T-cell (primary cell): ENCODE measurements at places on chromosomes 3 and 15.
A peak's percentile ranks its signal among the peaks of the same experiment; 100 is the strongest.

DNA sequence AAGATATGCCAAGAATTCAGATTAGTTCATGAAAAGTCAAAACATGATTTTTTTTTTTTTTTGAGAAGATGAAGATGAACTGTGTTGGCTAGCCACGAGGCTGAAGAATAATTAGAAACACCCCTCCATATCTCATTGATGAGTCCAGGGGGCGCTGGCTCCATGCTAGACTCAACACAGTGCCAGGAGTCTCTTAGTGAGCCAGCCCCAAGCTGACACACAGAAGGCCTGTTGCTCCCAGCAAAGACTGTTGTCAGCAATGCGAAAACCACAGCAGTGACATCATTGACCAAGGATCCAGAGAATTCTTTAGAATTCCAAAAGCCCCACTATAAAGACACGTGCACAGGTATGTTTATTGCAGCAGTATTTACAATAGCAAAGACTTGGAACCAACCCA lies 185.2 kb downstream of the ANXA2 start:
- DNase-seq, result no peak

DNA sequence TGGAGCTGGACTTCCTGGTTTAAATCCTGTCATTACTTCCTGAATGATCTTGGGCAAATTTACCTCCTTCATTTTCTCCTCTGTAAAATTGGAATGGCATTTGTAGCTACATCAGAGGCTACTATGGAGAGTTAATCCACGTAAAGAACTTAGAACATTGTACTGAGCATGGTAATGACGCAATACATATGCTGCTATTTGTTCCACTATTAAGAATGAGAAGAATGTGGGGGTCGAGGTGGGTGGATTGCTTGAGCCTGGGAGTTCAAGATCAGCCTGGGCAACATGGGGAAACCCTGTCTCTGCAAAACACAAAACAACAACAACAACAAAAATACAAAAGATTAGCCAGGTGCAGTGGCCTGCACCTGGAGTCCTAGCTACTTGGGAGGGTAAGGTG lies 250.6 kb downstream of the RYR3 start:
- no peak for DNase-seq

DNA sequence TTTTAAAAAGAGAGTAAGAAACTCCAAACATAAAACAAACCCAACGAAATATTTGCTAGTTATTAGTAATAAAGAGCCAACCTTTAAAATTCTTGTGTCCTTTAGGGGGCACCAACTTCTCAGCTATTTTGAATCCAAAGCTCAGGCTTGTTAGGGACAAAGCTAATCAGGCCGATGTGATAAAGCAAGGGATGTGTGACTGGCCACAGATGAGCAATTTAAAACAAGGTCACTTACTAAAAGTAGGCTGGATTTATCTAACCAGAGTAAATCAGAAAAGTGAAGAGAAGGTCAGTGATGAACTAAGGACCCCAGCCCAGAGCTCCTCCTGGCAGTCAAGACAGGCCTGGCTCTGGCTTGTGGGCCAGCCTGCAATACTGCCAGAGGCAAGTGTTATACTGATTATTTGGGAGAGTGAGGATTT lies 108.5 kb downstream of the CYP19A1 start:
- DNase-seq, result no peak

DNA sequence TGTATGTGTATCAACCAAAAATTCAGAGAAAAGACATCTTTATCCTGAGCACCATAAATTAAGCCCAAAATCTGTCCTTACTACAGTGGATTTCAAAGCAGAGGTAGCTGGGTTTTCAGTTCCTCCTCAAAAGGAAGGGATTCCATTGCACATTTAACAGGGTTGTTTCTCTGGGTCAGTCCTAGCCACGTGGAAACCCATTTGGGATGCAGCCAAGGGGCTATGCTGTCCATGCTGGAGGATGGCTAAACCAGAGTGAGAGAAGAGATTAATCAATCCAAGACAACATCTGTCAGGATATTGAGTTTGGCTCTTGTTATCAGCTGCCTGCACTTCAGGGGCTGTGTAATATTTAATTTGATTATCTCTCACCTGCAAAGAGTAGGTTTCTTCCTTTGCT lies 28.1 kb downstream of the LSAMP start:
- no peak for DNase-seq

DNA sequence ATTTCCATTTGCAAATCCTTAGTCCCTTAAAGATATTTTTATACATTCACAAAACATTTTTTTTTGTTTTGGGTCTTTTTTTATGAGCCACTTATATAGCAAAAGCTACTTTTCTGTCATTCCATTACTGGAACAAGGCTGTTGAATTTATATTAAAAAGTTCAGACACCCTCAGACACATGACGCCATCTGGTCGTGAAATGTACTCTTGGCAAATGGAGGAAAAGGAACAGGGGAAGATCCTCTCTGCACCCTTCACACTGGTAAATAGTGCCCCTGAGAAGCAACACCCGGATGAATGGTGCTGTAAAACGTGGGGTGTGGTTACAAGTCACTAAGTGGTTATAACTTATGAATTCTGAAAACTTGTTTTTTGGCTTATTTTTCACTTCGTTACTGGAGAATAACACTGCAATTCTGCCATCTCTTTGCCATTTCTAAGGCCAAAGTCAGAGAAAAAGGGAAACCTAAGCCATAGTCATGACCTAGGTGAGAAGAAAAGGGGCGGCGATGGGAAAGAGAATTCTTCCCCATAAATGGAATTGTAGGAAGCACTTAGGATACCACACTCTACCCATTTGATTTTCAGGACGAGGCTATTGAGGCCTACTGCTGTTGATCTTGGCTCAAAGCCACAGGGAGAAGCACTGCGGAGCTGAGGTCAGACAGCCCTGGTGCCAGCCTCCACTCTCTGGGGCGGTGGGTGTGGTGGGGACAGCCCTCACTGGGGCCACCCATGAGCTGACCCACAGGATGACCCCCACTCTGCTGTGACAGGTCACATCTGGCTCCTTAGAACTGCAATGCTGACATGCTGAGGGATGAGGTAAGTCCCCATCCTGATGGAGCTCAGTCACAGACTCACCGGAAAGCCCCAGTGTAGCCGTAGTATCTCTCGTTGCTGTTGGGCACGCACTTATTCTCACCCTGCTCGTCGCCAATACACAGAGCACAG lies 21.9 kb downstream of the LTF start:
- peak; percentile 17 for DNase-seq

GRCh38 chr15:70153921-70154717 lies 56.4 kb upstream of the TLE3 start:
- no peak for DNase-seq

DNA sequence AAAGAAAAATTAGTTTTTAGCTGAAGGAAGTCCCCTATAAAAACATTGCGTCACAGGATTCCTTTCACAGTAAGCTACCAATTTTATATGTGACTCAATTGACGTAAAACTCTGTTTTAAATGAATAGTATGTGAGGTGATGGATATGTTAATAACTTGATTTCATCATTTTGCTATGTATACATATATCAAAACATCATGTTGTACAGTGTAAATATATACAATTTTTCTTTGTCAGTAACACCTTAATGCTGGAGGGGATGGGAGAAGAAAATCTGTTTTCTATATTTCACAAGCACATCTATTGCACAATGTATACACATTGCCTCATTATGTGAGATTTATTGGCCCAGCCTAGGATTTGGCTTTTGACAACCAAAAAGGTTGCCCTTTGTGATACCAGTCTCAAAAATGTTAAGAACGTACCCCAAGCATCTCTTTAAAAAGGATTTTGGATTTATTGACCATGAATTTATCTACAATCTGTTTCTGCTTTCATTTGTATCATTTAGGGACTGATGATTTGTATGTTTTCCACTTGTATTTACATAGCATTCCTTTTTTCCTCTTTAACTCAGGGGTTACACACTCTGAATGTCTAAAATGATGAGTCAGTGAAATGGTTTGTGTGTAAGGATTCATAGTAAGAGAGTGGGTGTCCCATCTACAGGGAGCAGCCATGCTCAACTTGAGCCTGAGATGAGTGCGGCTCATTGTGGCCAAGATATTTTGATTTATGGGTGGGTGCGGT lies 62.6 kb downstream of the CRTC3 start:
- no peak for DNase-seq

DNA sequence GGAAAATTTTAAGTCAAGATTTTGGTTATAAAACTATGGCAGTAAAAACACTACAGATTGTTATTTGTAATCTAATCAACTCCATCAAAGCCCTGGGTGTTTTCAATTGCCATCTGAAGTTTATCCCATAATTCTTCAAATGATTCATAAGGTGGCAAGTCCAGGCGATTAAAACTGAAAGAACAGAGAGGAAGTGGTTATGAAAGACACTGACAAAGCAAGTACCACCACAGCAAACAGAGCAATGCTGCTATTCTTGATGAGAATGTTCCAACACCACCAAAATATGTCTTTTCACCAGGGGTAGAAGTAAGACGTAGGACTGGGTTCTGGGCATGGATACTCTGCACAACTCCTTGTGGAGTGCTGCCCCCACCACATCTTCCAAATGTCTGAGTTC lies 86.9 kb upstream of the PRTG start:
- DNase-seq, result no peak

- no peak for DNase-seq
Observed at GRCh38 chr15:31488437-31489204, 162.0 kb downstream of the KLF13 start.

GRCh38 chr3:30311781-30312180 lies 294.6 kb upstream of the TGFBR2 start:
- no peak for DNase-seq

DNA sequence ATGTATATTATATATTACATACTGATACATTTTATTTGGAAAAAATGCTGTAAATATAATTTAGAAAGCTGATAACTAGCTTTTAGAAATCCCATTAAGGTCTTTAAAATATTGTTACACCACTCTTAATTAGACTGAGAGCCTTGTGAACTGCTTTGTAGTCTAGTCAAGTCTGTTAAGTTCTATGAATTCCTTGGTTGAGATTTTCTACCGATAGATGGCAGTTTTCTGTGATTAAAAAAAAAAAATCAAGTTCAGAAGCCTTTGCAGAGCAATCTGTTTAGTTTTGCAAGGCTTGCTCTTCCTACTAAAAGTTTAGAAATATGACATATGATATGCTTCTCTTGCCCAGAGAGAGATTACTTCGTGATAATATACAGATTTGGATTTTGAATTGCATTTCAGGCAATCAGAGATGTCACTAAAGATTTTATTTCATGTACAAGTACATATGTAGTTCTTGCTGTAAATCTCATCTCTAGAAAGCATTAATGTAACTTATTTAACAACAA lies 60.4 kb upstream of the SLITRK3 start:
- no peak for DNase-seq

DNA sequence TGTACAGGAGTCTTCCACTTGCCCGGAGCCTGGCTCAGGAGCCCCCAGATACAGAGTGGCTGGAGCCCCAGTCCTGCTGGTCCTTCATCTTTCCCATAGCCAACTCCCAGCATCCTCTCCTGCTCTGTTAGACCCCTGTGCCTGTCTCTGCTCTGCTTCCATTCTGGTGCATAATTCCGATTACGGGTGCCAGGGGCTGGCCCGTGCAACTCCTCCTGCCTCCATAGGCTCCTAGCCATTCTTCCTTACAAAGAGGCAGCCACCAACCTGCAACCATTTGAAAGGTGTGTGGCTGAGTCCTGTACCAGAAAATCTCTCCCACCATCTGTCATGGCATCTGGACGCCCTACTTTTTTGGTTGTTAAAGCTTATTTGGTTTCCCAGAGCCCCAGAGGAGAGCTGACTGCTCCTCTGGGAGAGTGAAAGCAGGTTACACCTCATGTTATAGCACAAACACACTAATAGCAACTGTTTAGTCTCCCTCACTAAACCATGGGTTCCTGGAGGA lies 5.2 kb upstream of the RAD18 start:
- no peak for DNase-seq

- no peak for DNase-seq
Observed at GRCh38 chr3:167854846-167855245, 119.3 kb downstream of the SERPINI1 start.

DNA sequence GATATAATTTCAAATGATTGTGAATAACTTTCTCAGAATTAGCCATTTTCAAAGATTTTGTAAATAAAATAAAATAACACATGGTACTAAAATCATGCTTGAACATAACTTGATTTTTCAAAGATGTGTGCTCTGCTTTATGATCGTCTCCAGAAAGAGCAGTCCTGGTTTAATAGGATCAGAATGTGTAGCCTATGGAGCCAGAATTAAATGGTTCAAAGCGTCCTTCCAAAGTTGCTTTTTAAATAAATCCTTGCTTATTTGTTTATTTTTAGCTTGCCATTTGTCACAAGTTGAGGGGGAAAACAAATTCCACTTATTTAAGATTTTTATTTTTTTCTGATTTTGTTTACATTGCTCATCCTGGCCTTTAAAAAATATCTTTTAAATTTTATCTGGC lies 123.7 kb upstream of the SPRED1 start:
- no peak for DNase-seq

DNA sequence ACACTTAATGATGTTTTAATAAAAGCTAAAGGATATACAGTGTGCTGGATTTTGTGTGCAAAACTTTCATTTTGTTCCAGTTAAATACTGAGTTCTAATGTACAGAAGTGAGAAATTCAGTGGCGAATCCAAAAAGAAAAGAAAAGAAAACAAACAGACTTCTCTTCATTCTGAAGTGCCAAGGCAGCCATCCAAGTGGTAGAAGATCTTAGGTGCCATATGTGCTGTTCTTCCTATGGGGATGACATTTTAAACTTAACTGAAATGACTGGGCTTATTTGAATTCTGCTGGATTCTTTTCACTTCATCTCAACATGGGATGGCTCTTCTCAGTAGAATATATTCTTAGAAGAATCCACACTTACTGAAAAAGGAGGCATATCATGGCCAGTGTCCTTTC lies 416.5 kb downstream of the ROBO2 start:
- DNase-seq, result no peak

DNA sequence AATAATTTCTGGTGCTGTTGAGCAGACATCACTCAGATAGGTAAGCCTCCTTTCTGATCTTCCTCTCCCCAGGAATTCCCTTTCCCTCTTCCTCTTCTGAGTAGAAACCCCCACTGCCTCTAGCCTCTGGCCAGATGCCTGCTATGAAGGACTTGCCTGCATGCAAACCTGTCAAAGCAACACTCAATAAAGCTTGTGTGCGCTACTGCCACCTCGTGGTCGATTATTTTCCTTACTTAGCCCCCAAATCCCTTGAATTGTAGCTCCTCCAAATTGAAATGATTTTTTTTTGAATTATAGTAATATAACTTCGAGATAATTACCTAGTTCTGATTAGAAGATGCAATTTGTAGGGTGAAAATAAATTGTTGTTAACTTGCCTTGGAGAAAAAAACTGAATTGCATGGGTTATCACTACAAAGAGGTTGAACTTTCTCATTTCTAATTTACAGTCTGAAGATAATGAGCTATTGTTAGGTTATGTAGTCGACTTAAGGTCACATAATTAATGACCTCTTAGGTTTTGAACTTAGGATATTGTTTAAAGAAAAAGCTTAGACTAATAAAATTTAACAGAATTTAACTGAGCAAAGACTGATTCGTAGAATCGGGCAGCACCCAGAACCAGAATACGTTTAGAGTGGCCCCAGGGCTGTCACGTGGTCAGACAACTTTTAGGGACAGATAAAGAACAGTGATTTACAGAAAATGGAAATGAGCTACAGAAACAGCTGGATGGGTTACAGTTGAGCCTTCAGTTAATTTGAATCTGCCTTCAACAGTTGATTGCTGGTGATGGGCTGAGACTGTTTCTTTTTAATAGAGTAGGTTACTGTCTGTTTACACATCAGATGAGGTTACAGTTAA lies 269.3 kb downstream of the ARPP21 start:
- peak; percentile 22 for DNase-seq

- DNase-seq, result no peak
Observed at GRCh38 chr3:180288816-180289215, 252.1 kb upstream of the PEX5L start.

- no peak for DNase-seq
Observed at GRCh38 chr3:177530908-177531307, 333.6 kb upstream of the TBL1XR1 start.

GRCh38 chr15:38743147-38743546 lies 178.5 kb upstream of the RASGRP1 start:
- no peak for DNase-seq
